ENCODE measurements at places on chromosomes 6 and 20.

DNA sequence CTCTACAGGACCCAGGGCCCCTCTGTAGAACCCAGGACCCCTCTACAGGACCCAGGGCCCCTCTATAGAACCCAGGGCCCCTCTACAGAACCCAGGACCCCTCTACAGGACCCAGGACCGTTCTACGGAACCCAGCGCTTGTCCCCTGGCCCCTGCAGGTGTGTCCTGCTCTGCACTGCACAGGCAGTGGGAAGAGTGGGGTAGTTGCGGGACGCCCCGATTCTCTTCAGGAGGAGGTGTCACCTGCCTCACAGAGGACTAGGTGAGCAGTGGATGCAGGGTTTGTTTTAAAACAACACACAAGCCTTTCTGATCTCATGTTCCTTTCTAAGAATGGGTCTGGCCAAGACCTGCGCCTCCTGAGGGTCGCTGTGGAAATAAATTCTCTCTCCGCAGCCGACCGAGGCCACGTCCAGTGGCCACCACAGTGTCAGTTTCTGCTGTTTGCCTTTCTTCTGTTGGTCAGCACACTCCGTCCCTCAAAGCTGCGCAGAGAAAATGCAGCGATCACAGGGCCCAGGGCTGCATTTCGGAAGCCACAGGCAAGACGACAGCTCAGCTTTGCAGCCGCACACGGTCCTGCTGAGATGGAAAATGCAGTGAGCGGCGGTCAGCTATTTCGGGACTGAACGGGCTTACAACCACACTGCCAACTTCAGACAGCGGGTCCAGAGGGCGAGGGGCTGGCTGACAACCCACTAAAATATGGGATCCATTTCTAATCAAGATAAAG is 135.2 kb downstream of the DLL1 start:
- no peak for DNase-seq

- no peak for DNase-seq
These were observed 404.2 kb downstream of the THBS2 start for GRCh38 chr6:168849459-168849858.

GRCh38 chr20:58869662-58870227 is 17.2 kb downstream of the GNAS start:
- no peak for DNase-seq

- no peak for DNase-seq
These were observed 217.7 kb downstream of the ATXN1 start for GRCh38 chr6:16543521-16543920.

Data from femur (tissue), 1 donor.